Activated CD4-positive, alpha-beta T cell treated with anti-CD3 and anti-CD28 coated beads, Interleukin-2, amount 50 U/mL, for 16 hours (primary cell): ENCODE measurements at places on chromosomes 16 and 17.
A peak's percentile ranks its signal among the peaks of the same experiment; 100 is the strongest.

DNA sequence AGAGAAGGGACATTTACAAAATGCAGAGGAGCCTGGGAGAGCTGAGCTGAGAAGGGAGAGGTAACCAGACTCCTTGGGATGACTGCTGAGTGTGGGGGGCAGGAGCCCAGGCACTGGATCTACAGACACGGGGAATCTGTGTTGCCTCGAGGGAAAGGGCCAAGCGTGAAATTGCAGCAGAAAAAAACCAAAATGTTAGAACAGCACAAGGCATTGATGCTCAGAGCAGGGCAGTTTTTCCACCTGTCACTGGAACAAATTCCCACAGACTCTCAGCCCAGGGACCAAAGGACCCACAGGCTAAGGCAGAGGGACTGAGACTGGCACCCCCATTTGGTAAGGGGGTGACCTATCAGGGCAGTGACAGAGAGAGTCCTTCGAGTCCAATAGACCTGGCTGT, 2.0 kb downstream of the PITPNM3 start:
- no peak for DNase-seq

- no peak for DNase-seq
Measured at GRCh38 chr16:49755313-49755620, 100.6 kb downstream of the ZNF423 start.

- no peak for DNase-seq
Measured at GRCh38 chr17:43396491-43397060, 2.2 kb upstream of the ARL4D start.

- no peak for DNase-seq
Measured at GRCh38 chr16:67967958-67968399, 458 bp downstream of the SLC12A4 start.

GRCh38 chr16:67304020-67304419, 22.5 kb downstream of the KCTD19 start:
- no peak for DNase-seq

DNA sequence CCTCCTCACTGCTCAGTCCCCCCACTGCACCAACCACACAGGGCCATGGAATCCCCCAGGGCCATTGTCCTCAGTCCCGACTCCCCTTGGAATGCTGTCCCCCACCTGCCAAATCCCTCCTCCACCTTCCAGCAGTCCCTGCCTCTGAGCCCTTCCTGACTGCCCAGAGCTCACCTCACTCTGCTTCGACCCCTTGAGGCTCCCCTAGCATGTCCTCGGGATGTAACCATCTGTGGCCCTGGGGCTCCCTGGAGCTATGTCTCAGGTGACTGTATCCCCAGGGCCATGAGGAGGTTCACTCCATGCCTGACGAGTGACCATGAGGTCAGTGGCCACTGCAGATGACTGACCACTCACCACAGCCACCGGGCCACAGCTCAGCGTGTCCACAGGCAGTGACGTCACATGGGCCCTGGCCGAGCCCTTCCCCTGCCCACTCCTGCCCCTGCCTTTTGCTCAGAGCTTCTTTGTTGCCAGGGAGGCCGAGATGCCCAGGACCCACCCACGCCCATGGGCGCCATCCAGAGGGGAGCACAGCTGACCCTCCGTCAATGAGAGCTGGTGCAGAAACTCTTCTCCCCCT, 7.7 kb upstream of the PIEZO1 start:
- DNase-seq, result no peak

GRCh38 chr16:80989801-80990200, 16.9 kb downstream of the CMC2 start:
- no peak for DNase-seq

- peak; percentile 37 for DNase-seq
Measured at GRCh38 chr17:61757168-61757567, 106.2 kb downstream of the BRIP1 start.

DNA sequence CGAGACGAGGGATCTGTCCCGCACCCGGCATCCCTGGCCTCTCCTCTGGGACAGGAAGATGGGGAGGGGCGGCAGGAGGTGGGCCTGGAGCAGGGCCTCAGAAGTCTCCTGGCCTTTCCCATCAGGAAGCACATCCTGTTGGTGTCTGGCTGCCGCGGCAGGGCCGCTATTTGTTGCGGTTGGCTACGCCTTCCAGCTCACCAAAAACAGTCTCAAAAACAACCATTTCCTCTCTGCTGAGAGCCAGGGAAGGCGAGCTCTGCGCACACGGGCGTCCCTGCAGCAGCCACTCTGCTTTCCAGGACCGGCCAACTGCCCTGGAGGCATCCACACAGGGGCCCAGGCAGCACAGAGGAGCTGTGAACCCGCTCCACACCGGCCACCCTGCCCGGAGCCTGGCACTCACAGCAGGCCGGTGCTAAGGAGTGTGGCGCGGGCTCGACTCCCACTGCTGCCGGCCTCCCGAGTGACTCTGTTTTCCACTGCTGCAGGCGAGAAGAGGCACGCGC, at the start of gene TMEM204:
Gene TMEM204 (plus strand): TSS at position 224 of the 509 bp plus-strand sequence. CDS start 610 bp downstream, outside the sequence.
- DNase-seq, result peak; percentile 51

GRCh38 chr17:7336240-7337175, at the start of gene ACAP1:
Gene ACAP1 (plus strand): TSS chr17:7336529. CDS start chr17:7336735, 206 bp downstream.
- DNase-seq, result peak; percentile 91

GRCh38 chr16:15907863-15908478, 19.6 kb upstream of the CEP20 start:
- peak; percentile 35 for DNase-seq

DNA sequence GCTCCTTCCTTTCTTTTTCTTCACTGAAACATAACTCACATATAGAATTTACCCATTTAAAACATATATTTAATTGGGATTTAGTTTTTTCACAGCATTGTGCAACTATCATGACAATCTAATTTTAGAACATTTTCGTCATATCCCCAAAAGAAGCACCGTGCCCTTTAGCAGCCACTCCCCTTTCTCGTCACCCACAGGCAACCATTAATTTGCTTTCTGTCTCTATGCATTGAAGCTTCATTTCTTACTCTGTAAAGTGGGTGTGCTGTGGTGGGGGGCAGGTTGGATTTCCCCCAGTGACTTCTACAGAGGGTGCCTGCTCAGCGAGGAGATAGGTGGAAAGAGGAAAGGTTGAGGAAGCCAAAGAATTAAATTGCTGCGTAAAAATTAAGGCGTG, 35.8 kb downstream of the MRC2 start:
- DNase-seq, result no peak

GRCh38 chr17:82835122-82835521, 4.7 kb downstream of the ZNF750 start:
- DNase-seq, result no peak

GRCh38 chr16:11799017-11799381, 1.9 kb upstream of the ZC3H7A start:
- DNase-seq, result no peak

DNA sequence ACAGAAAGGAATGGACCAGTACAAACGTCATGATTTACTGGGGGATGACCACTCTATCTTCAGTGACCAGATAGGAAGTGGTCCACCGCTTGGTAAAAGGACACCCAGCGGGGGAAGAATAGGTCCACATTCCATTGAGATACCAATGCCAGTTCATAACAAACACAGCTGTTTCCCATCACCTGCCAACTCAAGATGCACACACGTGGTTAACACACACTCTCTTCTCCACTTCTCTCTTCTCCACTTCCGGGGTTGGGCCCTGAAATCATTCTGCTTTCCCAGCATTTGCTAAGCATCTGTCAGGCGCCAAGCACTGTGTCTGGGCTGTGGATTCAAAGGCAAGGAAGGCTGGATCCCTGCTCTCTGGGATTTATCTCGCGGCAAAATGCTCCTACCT, 175.5 kb downstream of the SLC39A11 start:
- no peak for DNase-seq

GRCh38 chr17:7218166-7218565, 1.5 kb downstream of the DLG4 start:
- DNase-seq, result no peak

- DNase-seq, result no peak
Measured at GRCh38 chr16:48834576-48834975, 224.6 kb upstream of the N4BP1 start.

DNA sequence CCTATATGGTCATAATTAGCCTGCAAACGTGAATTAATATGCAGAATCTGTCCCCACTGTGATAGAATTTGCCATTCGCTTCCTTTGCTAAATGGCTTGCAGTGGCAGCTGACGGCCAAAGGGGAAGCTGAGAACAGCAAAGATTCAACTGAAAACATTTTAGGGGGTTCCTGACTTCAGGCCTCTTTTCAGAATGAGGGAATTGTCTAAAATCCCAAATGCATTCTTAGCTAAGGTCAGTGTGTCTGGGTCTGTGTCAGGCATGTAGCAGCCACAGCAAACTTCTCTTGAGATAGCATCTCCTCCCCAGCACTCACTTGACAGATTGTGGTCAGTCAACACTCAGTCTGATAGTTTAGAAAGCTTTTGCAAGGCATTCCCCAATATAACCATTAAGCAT, 701.1 kb downstream of the WWOX start:
- DNase-seq, result peak; percentile 54

- no peak for DNase-seq
Measured at GRCh38 chr17:21072745-21073197, 30.0 kb upstream of the USP22 start.

DNA sequence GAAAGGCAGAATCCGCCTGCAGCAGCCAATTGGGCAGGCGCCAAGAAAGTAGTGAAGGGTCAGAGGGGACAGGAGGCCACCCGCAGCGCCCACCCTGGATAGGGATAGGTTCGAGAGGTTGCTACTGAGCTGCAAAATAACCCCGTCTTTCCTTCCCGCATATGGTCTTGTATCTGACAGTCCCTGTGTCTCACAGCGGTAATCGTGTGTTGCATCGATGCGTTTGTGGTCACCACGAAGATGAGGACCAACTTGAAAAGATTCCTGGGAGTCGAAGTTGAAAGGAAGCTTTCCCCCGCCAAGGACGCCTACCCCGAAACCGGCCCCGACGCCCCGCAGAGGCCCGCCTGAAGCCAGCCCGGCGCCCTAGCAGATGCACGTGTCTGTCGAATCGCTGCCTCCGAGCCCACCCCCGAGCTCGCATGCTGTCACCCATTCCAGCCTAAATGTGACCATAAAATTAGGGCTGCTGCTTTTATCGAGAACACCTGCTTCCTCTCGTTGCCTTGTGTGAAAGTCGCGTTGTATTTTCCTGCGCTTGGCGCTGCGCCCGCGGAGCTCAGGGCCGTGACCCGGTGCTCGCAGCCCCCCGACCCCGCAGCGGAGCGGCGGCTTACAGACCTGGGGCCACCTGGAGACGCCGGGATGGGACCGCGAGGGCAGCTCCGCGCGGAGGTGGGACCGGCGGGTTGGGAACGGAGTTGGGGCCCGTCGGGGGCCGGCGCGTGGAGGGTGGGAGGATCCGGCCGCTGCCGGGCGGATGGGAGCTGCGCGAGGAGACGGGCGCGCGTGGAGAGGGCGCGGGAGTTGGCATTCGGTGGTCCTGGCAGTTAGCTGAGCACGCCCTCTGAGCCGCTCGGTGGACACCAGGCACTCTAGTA, at the start of gene CMTM2:
Gene CMTM2 (plus strand): TSS at position 813 of the 881 bp plus-strand sequence. CDS start 145 bp downstream, outside the sequence.
- DNase-seq, result no peak

- no peak for DNase-seq
Measured at GRCh38 chr17:49975531-49975930, 6.5 kb downstream of the DLX4 start.

- DNase-seq, result peak; percentile 67
Measured at GRCh38 chr16:50842589-50842988, 100.7 kb downstream of the CYLD start.

DNA sequence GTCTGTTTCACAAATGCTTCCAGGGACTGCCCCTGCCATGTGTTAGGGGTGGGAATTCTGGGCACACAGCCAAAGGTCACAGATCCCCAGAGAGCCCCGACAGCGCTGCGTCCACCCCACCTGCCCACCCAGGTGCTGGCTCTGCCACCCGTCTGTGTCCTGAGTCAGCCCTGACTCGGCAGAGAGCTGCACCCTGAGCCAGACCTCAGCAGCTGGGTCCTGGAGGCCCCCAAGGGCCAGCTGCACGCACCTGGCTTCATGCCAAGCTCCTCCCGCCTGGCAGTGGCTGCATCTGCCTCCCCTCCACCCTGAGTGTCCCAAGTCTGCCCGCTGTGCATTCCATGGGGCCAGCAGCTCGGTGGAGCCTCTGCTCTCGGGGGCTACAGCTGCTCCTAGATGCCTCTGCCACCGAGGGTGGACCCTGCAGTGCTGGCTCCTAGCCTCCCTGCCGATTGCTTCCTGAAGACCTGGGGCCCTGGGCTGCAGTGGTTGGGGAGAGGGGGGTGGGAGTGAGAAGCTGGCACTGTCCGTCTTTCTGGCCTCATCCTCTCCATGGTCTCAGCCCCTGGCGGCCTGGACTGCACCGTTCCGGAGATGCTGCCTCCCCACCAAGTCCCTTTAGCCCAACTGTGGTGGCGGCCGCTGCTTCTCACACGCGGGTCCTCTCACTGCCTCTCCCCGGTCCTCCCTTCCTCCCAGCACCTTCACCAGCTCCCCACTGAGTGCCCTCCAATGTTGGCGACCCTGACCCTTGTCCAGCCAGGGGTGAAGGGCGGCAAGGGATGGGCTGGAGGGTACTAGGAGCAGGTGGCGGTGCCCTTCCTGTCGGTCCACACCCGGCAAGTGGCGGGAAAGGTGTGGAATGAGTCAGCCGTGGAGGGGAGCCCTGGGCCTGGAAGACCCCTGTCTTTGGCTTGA, 3.0 kb downstream of the SECTM1 start:
- DNase-seq, result no peak

DNA sequence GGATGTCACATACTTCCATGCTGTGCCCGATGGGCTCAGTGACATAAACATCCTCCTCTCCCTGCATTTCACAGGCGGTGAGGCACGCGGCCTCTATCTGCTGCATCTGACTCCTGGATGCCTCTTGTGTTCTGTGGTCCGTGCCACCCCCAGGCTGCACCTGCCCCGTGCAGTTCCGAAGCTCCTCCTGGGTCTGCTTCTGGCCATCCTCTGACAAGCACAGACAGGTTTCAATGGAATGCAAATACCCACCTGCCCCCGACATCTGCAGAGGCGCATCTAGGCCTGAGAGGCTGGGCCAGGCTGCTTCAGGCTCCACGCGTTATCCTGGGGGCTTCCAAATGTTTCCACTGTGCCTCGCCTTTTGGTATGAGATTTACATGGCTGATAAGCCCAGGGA, 46.3 kb upstream of the DNAH17 start:
- DNase-seq, result no peak

GRCh38 chr17:31394544-31394943, 3.1 kb downstream of the RAB11FIP4 start:
- DNase-seq, result peak; percentile 39

- DNase-seq, result peak; percentile 31
Measured at GRCh38 chr17:9021158-9021991, at the start of gene NTN1. Gene NTN1 (plus strand): TSS chr17:9021510. CDS start chr17:9022374, 864 bp downstream.

GRCh38 chr16:27461483-27462171, 59.7 kb downstream of the IL21R start:
- no peak for DNase-seq

DNA sequence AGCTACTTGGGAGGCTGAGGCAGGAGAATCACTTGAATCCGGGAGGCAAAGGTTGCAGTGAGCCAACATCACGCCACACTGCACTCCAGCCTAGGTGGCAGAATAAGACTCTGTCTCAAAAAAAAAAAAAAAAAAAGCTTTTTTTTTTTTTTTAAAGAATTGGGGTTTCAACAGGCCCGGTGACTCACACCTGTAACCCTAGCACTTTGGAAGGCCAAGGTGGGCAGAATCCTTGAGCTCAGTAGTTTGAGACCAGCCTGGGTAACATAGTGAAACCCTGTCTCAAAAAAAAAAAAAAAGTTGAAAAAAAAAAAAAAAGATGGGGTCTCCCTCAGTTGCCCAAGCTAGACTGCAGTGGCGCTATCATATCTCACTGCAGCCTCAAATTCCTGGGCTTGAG, 6.6 kb upstream of the HEXIM2 start:
- no peak for DNase-seq
